ENCODE measurements at places on chromosomes 13 and 19.

DNA sequence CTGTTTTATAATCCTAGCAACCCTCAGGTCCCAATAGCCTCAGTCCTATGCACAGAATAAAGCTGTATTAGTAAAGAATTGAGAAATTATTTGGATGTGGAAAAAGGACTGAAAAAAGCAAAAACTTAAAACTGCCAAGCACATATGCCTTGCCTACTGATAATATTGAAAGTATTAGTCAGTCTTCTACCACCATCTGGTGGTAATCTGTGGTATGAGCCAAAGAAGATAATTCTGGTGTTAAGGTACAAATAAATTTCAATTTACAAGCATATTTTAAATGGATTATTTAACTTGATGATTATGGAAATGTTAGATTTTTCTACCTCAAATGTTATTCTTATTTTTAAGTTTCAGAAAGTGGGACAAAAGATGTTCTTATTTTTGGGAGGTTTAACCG, 460.3 kb upstream of the KLHL1 start:
- H3K4me1 ChIP-seq, result no peaks in the 10 kb centered on the region
- no peaks in the 10 kb centered on the region for H3K36me3 ChIP-seq
- no peaks in the 10 kb centered on the region for H3K27me3 ChIP-seq
- H3K27ac ChIP-seq, result no peak overlapping the region

DNA sequence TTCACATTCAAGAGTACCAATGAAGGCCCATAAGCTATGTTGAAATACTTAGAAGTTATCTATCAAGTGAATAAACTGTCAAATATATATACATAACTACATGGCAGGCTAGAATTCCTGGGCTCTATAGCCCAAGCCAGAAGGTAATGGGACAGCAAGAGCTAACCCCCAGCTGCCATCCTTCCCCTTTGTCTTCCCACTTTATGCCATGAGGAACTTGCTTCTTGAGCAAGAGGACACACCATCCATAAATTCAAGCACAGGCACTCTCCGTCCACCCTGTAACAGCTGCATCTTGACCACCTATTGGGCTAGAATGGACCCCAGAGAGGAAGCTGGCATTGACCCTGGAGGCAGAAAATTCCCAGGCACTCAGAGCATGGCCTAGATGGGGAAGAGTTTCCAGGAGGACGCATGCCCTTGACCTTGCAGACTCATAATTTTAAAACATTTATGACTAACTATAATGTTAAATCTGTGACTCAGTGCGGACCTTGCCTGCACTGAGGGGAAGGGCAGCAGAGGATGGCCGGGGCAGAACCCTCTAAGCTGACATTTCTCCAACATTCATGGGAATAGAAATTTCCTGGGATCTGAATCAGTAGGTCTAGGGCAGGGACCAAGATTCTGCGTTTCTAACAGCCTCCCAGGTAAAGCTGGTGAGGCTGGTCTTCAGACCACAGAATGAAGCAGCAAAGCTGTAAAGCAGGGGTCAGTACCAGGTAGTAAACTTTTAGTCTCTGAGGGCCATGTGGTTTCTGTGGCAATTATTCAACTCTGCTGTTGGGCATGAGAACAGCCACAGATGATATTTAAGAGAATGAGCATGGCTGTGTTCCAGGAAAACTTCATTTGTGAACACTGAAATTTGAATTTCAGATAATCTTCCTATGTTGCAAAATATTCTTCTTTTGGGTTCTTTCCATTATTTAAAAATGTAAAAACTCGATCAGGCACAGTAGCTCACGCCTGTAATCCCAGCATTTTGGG, 71.4 kb upstream of the CLDN10 start:
- peaks cover 10% of the 10 kb centered on the region for H3K4me1 ChIP-seq
- no peak for ATAC-seq
- no peak overlapping the region for H3K27ac ChIP-seq
- no peak overlapping the region for H3K4me3 ChIP-seq
- H3K36me3 ChIP-seq, result no peaks in the 10 kb centered on the region
- peaks cover 3% of the 10 kb centered on the region for H3K27me3 ChIP-seq

DNA sequence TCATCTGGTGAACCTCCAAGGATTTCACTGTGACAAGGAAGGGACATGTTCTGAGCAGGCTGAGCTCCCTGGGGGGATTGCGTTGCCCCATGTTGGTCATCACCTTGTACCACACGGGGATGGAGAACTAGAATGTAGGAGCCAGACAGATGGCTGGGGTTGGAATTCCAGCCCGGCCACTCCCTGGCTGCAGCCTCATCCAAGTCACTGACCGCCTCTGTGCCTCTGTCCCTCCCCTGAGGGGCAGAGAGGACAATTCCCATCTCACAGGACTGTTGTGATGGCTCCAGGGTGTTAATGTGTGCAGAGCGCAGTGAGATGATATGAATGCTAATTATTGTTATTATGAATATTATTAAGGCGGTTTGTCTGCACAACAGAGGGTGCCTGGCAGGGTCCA, 24.1 kb downstream of the ADGRL1 start:
- no peak for ATAC-seq
- H3K36me3 ChIP-seq, result no peaks in the 10 kb centered on the region
- no peaks in the 10 kb centered on the region for H3K4me1 ChIP-seq
- H3K27ac ChIP-seq, result no peak overlapping the region
- peaks cover 40% of the 10 kb centered on the region for H3K27me3 ChIP-seq
- no peak overlapping the region for H3K4me3 ChIP-seq

- peaks cover 48% of the 10 kb centered on the region for H3K36me3 ChIP-seq
- no peak overlapping the region for H3K27ac ChIP-seq
- no peaks in the 10 kb centered on the region for H3K27me3 ChIP-seq
- H3K4me1 ChIP-seq, result peaks cover under 1% of the 10 kb centered on the region
- no peak overlapping the region for H3K4me3 ChIP-seq
- ATAC-seq, result no peak
These were observed 51.1 kb downstream of the GGACT start for GRCh38 chr13:100537486-100537885.

DNA sequence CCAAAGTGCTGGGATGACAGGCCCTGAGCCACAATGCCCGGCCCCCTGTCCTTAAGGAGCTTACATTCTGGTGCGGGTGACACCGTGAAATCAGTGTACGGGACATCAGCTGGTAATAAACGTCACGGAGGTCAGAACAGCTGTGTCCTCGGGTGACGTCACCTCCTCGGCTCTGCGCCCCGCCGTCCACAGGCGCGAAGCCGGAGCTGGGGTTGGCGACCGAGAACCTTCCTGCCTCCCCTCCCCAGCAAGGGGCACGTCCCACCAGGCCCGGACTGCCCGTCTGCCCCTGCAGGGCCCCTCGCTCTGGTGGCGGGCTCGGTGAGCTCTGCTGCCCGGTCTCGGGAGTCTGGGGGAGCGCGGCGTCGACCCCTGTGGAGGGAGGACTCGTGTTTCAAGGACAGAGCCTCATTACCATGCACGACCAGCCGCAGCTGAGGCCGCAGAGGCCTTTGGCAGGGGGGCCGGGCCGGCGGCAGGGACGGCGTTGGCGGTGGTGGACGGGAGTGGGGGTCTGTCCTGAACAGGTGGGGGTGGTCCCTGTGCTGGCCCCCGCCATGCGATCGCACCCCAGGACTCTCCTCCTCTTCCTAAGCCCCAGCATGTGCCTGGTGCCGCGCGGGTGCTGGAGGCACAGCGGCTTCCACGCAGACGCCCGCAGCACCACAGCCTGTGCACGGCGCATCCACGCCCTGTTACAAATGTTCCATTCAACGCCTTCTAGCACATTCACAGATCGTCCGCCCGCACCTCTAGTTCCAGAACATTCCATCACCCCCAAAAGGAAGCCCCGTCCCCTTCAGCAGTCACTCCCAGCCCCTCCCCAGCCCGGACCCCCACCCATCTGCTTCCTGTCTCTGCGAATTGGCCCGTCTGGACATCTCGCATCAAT, 5.4 kb downstream of the LINGO3 start:
- peak overlapping the region; percentile 64 for H3K27ac ChIP-seq
- H3K4me3 ChIP-seq, result peak overlapping the region; percentile 67
- H3K27me3 ChIP-seq, result peaks cover 32% of the 10 kb centered on the region

DNA sequence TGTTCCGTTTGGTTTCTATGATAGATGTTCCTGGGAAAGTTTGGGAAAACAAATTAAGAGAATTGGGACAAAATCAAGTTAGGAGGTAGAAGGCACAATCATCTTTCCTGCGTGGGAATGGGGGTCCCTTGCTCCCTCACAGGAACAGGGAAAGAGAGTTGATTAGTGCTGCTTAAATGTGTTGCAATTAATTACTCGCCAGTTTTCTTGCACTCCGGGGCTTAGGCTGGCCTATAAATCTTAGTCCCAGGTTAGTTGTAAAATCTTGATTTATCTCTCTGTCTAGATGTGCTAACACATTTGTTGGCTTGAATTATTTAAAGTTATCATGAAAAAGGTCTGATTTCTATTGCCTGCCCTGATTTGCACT, 10.1 kb downstream of the B3GLCT start:
- ATAC-seq, result no peak
- no peaks in the 10 kb centered on the region for H3K27me3 ChIP-seq
- no peaks in the 10 kb centered on the region for H3K36me3 ChIP-seq
- no peak overlapping the region for H3K4me3 ChIP-seq
- H3K27ac ChIP-seq, result no peak overlapping the region

GRCh38 chr13:109326601-109327000, 459.8 kb downstream of the IRS2 start:
- H3K27ac ChIP-seq, result no peak overlapping the region
- H3K4me1 ChIP-seq, result no peaks in the 10 kb centered on the region
- H3K27me3 ChIP-seq, result no peaks in the 10 kb centered on the region
- H3K36me3 ChIP-seq, result no peaks in the 10 kb centered on the region
- ATAC-seq, result no peak

DNA sequence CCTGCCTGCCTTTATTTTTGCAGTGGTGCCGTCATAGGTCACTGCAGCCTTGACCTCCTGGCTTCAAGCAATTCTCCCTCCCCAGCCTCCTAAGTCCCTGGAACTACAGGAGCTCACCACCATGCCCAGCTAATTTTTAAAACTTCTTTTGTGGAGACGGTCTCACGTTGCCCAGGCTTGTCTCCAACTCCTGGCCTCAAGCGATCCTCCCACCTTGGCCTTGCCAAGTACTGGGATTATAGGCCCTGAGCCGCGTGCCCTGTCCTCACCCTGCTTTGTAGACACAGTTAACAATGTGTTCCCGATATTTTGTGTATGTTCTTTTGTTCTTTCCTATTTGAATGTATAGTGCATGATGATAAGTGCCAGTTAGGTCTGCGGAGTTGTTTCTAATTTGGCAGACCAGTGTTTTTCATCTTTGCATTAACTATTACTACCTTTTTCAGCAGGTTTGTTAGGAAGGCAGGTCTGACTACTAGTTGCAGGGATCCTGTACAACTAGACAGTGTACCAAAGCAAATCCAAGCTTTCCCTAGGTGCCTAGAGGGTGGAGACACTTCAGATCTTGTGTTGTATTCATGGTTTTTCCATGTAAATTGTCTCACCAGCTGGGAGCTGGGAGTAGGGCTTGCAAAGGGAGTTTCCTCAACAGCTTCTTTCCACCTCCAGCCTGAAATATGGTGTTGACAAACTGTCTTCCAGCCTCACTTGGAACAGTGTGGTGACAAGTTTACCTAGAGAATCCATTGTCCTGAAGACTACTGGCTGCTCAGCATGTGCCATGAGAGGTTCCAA, 9.5 kb upstream of the WTIP start:
- H3K4me3 ChIP-seq, result no peak overlapping the region
- no peak overlapping the region for H3K27ac ChIP-seq
- no peaks in the 10 kb centered on the region for H3K4me1 ChIP-seq
- no peak for ATAC-seq
- peaks cover 50% of the 10 kb centered on the region for H3K36me3 ChIP-seq
- no peaks in the 10 kb centered on the region for H3K27me3 ChIP-seq
